RKO (cell line): ENCODE measurements at places on chromosomes 3 and 15.

GRCh38 chr3:140403079-140403478 is 274.8 kb upstream of the TRIM42 start:
- no peak for DNase-seq

DNA sequence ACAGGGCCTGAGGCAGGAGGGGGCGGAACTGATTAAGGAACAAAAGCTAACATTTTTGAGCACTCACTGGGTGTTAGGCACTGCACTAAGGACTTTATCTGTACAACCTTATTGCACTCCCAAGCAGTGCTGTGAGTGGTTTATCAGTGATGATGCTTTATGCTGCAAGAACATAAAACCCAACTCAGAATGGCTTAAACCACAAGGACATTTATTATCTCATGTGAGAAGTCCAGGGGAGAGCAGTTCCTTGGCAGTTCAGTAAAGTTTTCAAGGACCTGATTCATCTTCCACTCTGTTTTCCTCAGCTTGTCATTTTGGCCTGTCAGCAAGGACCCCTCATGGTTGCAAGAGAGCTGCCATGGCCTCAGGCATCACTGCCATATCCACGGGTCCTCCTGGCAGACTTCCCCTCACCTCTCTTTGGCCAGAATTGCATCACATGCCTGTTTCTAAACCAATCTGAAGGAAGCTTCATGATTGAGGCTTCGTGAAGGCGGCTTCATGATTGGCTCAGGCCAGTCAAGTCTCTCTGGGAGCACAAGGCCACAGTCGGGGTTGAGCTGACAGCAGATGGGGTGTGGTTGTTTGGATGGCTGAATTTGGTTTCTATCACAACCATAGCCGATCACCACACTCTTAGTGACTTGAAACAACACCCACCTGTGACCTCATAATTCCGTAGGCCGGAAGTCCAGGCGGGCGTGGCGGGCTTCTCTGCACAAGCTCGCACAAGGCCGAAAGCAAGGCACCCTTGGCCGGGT is 15.8 kb downstream of the EFCC1 start:
- no peak for DNase-seq

GRCh38 chr3:189586941-189587663 is 44.1 kb upstream of the TP63 start:
- DNase-seq = no peak

DNA sequence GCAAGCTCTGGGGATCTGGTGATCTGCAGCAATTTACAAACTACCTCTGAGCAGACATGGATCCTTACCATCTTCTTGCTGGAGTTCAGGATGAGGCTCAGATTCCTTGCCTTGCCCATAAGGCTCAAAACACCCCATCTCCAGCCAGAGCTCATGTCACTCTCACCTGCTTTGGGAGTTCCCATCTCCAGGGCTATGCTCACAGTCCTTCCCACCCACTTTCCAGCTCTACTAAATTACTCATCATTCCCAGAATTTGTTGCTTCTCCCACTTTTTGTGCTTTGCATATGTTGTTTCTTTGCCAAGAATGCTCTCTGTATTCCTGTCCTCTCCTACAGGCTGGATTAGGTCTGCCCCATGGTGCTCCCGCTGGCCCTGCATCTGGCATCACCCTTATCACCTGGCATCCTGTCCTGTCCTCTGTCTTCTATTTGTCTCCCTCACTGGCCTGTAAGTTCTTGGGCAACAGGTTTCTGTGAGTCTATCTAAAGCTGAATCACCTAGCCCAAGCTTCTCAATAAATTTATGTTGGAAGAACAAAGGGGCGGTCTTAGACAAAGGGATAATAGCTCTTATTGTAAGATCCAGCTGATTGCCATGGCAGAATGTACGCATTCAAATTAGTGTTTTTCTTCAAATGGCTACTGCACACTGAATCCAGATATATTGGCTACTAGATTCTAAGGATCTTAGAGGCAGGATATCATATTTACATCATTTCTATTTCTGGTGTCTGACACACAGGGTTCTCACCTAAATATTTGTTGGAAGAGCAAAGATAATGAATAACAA is 179.2 kb downstream of the CLSTN2 start:
- no peak for DNase-seq

DNA sequence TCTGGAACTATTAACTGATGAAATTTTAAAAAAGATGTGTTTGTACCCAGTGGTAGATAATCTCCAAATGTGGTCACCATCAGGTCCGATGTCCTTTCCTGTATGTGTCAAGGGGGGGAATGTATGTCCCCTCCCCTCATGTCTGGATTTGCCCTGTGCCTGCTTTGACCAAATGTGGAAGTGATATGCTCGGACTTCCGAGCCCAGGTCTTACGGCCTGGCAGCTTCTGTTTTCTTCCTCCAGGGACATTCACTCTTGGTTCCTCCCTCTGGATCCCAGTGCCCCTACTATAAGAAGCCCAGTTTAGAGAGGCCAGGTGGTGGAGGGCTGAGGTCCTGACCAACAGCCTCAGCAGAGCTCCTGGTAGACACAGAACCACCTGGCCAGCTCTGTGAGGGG is 75.5 kb downstream of the CCR1 start:
- DNase-seq = no peak

GRCh38 chr15:68192117-68192516 is 13.0 kb downstream of the CALML4 start:
- no peak for DNase-seq

DNA sequence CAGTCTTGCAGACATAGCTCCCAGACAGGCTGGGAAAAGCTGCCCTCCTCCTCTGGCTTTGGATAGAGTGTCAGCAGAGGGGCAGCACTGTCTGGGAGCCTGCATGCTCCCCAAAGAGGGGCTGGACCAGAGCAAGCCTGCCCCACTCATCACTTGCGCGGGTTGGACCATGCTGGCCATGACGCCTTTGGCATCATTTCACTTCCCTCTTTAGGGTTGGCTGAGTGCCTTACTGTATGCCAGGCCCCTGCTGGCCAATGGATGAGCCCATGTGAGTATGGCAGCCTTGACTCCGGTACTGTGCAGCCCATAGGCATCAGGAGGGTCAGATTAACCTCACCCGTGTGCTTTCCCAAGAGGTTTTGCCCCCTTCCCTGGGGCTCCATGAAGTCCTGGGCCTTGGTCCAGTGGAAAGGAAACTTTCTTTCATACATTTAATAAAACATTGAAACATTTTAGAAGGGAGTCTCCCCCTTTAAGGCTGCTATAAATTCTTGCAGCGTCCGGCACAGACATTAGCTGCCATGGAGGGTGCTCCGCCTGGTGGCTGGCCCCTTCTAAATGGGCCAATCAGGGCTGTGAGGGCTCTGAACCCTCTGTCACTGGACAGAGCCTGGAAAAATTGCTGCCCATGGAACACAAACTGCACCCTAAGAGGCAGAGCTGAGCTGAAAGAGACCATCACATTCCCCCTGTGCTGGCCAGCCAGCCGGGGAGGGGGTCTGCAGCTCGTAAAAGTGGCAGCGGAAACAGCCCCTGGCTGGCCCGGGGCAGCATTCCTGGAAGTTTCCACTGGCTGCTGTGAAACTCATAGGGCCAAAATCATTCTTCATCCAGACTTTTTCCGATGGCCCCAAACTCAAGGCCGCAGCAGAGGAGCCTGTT is 20.8 kb upstream of the DUSP7 start:
- no peak for DNase-seq

GRCh38 chr15:38853608-38854007 is 289.0 kb upstream of the RASGRP1 start:
- DNase-seq = peak; percentile 19

GRCh38 chr3:54817628-54818027 is 110.2 kb downstream of the LRTM1 start:
- DNase-seq = no peak

DNA sequence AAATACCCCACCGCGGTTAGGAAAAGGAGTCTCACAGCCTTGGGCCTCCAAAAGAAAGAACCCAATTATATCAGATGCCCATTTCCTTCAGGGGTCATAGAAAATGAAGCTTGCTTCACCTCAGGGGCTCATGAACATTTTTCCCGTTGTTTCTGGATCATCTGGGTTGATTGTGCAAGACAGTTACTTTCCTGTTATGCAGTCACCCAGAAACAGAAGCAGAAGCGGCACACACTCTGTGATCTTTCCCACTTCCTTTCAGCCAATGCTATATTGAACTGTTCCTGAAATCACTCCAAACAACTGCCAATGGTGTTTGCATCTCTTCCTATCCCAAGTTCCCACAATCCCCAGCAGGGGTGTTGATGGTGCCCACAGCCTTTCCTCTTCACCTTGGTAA is 295.6 kb upstream of the RASGRP1 start:
- DNase-seq = no peak

DNA sequence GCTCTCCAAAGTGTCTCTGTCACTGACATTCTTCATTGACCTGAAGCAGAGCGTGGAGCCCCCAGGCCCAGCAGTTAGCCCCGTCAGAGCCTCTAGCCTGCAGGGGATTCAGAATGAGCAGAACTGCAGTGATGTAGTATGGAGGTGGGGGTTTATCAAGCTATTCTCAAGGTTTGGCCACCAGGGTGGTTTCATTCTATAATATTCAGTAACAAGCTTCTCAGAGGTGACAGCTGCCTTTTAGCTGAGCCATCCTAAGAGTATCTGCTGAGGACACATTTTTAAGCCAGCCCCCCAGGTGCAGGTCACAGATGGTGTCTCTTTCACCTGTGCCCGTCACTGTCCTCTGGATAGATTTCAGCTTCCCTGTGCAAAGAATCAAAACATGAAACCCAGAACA is 31.9 kb downstream of the CMTM7 start:
- DNase-seq = no peak

- no peak for DNase-seq
These were observed 2.3 kb downstream of the SH3BP5 start for GRCh38 chr3:15330031-15330596.

GRCh38 chr3:4655145-4656045 is 162.2 kb downstream of the ITPR1 start:
- no peak for DNase-seq

GRCh38 chr3:58591517-58592510 is 14.6 kb upstream of the FAM107A start:
- no peak for DNase-seq

DNA sequence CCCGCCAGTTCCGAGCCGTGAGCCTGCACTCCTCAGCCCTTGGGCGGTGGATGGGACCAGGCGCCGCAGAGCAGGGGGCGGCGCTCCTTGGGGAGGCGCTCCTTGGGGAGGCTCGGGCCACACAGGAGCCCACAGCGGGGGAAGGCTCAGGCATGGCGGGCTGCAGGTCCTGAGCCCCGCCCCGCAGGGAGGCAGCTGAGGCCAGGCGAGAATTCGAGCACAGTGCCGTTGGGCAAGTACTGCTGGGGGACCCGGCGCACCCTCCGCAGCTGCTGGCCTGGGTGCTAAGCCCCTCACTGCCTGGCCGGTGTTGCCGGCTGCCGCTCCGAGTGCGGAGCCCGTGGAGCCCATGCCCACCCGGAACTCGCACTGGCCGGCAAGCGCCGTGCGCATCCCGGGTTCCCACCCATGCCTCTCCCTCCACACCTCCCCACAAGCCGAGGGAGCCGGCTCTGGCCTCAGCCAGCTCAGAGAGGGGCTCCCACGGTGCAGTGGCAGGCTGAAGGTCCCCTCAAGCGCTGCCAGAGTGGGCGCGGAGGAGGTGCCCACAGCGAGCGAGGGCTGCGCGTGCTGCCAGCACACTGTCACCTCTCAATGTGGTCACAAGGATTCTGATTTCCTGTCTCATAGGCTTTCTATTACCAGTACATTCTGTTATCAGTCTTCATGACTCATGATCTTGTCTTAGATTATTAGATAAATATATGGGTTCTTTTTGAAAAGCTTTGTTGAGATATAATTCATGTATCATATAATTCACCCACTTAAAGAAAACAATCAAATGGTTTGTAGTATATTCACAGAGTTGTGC is 44.0 kb upstream of the LRIG1 start:
- no peak for DNase-seq

GRCh38 chr3:23002836-23003732 is 200.0 kb upstream of the UBE2E2 start:
- DNase-seq = no peak

DNA sequence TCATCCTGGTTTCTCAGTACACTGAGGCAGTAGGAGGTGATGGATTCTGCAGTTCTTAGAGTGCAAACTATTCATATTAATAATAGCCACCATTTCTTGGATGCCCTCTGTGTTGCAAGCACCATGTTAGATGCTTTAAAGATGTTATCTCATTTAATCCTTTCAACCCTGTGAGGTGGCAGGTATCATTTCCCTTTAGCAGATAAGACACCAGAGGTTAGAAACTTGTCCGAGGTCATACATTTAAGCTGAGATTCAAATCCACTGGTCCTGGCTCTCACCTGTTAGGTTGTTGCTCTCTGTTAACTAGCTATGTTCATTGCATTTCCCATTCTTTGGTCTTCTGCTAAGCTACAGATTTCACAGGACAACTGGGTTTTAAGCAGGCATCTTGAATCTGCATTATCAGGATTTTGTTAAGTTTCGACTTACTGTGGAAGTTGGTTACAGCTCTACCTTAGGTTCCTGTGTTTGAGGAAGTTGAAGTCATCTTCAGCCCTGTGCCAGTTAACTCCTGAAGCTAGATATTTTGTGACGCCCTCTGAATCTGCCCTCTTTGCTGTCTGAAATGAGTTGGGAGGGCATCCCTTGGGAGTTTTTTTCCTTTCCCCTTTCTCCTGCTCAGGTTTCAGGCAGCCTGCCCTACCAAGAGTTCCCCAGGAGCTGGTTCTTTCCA is 6.4 kb downstream of the PDE8A start:
- no peak for DNase-seq

DNA sequence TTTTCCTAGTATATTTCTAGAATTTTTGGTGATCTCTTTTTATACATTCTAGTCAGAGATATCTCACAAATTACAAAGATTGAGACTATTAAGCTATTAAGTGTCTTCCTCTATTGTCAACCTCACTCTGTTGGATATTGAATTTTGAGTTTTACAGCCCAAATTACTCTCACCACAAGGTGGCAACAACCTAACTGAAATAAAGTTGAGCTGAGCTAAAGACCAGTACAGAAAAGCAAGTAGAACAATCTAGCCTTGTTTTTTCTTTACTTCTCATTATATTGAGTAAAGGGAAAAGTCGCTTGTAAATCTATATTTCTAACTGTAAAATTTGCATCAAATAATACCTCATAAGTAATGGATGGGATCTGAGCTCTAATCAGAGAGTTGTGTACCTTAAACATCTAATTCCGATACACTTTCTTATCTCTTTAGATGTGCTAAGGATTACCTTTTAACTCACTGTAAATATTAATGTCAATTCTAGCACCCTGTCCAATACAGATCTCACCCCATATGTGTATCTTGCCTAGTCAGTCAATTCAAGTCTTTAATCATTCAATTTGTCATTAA is 13.6 kb upstream of the COMMD2 start:
- peak; percentile 55 for DNase-seq

GRCh38 chr3:98821063-98821462 is 57.9 kb downstream of the ST3GAL6 start:
- no peak for DNase-seq
